GM12878 (cell line): ENCODE measurements at places on chromosomes 1 and 21. TPM values are rescaled to one million over a fixed set of nuclear protein-coding genes. Genes with fewer than 3 reads are reported as not detected.

- H3K36me3 ChIP-seq: no peaks in the 10 kb centered on the region
- no peak overlapping the region for H3K27ac ChIP-seq
- no peak for DNase-seq
- H3K4me3 ChIP-seq: no peak overlapping the region
- no peaks in the 10 kb centered on the region for H3K27me3 ChIP-seq
Observed at GRCh38 chr1:108345776-108346531, 102.1 kb upstream of the NBPF4 start.

GRCh38 chr21:28892199-28893111 lies 100.2 kb downstream of the LTN1 start:
- H3K27ac ChIP-seq: no peak overlapping the region
- H3K27me3 ChIP-seq: no peaks in the 10 kb centered on the region
- DNase-seq: no peak
- no peaks in the 10 kb centered on the region for H3K4me1 ChIP-seq

DNA sequence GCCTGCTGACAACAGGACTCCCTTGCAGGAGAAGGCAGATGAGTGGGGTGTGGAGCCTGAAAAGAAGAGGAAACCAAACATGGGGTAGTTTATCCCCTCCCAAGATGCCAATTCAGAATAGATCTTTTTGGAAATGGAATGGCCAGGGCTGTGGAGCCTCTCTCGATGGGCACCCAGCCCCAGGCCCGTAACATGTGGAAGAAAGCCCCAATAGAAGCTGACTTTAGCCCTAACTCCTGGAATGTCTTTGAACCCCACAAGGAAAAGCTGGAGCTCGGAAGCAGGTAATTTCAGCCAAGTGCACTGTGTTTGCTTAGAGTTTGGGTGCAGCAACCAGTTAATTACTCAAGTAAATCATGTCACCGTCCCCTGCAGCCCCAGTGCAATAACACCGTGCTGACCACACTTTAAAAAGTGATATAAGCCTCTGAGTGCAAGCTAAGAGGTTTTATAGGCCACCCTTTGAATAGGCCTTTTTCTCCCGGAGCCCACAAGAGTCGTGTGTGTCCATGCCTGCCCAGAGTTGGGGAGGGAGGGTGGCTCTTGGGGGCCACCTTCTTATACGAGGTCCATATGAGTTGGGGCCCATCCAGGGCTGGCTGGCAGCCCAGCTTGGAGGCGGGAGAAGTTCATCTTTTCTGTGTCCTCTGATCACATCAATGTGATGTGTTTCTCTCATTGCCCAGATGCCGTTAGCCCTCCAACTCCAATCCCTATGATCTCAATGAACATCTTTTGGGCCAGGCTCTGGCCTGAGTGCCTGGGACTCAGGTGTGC lies 153.2 kb downstream of the TRABD2B start:
- no peaks in the 10 kb centered on the region for H3K36me3 ChIP-seq
- DNase-seq: no peak
- H3K4me1 ChIP-seq: no peaks in the 10 kb centered on the region
- no peak overlapping the region for H3K27ac ChIP-seq
- no peak overlapping the region for H3K4me3 ChIP-seq

GRCh38 chr21:45080639-45081414 lies 6.4 kb downstream of the ADARB1 start:
- no peaks in the 10 kb centered on the region for H3K4me1 ChIP-seq
- peaks cover 4% of the 10 kb centered on the region; the same call in 1 of the 2 replicates for H3K27me3 ChIP-seq
- no peaks in the 10 kb centered on the region for H3K36me3 ChIP-seq

DNA sequence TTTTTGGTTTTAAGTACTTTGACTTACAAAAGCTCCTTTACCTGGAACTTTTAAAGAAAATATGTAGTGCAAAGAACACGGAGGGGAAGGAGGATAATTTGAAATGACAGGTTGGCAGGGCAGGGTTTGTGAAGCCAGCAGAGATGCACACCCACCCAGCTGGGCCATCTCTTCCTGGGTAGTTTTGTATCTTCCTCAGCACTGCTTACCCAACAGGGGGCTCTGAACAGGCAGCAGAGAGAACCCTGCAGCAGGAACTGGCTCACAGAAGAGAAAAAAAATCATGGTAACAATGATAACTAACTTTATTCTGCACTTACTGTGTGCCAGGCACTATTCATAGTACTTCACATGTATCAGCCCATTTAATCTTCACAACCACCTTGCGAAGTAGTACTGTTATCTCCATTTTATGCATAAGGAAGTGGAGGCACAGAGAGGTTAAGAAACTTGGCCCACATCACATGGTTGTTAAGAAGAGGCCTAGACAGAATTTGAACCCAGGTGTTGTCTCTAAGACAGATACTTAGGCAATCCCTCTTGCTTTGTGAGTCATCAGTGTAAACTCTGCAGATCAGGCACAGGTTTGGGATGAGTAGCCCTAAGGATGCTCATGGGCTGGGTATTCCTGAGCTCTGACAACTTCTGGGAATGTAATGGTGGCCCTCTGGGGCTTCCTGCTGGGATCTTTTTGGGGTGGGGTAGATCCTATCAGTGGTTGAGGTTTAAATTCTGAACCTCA lies 60.8 kb downstream of the ELK4 start:
- H3K36me3 ChIP-seq: no peaks in the 10 kb centered on the region
- H3K27ac ChIP-seq: no peak overlapping the region
- H3K27me3 ChIP-seq: peaks cover 17% of the 10 kb centered on the region
- H3K4me1 ChIP-seq: no peaks in the 10 kb centered on the region

GRCh38 chr1:175154629-175155472 lies 37.7 kb downstream of the KIAA0040 start:
- no peak overlapping the region for H3K4me3 ChIP-seq
- H3K27me3 ChIP-seq: peaks cover 5% of the 10 kb centered on the region
- H3K27ac ChIP-seq: no peak overlapping the region
- H3K36me3 ChIP-seq: no peaks in the 10 kb centered on the region
- DNase-seq: no peak

DNA sequence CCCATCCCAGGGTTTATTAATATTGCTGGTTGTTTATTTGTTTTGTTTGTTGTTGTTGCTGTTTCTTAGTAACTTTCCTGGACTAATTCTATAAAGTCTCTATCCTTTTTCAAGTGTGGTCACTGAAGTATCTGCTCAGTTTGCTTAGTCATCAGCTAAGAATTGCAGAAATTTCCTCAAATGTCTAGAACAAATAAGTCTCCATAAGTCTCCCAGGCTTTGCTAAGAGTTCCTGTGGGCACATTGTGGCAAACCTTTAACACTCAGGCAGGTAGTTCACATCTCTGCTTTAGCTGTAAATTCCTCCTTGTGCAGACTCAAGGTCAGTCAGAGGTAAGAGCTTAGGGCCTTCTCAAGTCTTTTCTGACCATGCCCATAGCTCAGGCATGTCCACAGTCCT lies 38.9 kb upstream of the C1orf185 start:
- no peaks in the 10 kb centered on the region for H3K27me3 ChIP-seq
- DNase-seq: no peak
- no peak overlapping the region for H3K27ac ChIP-seq
- H3K4me1 ChIP-seq: no peaks in the 10 kb centered on the region

DNA sequence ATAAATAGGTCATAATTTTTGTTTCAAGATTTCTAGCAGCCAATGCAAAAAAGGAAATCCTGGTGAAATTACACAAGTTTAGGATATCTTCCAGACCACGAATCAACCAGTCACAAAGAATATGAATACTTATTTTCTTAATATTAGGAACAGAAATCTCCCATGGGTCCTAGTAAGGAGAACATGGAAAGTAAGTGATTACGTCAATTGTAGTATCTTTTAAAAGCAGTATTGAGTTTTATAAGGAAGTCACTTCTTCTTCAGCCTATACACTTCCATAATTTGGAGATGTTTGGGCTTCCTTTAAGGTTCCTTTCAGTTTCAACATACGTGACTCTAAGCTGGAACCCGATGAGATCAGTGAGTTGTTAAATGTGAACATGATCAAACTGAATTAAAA lies 534.5 kb downstream of the USP25 start:
- no peak overlapping the region for H3K4me3 ChIP-seq
- H3K27me3 ChIP-seq: no peaks in the 10 kb centered on the region
- DNase-seq: no peak

GRCh38 chr1:118479351-118479750 lies 294.3 kb upstream of the SPAG17 start:
- DNase-seq: no peak
- H3K4me1 ChIP-seq: no peaks in the 10 kb centered on the region
- H3K27ac ChIP-seq: no peak overlapping the region
- no peaks in the 10 kb centered on the region for H3K27me3 ChIP-seq

DNA sequence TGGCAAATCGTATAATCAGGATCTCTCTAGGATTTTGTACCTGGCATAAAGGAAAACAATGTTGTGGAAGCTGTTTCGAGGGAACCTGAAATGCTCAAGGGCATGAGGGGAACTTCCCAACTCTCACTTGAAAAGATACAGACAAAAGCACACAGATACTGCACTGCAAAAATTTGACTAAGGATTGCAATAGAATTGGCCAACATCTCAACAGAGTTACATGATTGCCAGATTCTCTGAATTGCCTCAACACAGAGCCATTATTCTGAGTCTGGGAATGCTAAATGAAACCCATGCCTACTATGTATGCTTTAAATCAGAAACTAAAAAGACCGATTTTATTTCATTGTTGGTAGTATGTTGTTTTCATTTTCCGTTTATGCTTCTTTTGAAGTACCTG lies 16.0 kb downstream of the KRTAP19-8 start:
- no peaks in the 10 kb centered on the region for H3K4me1 ChIP-seq
- H3K4me3 ChIP-seq: no peak overlapping the region
- no peak overlapping the region for H3K27ac ChIP-seq
- no peak for DNase-seq
- no peaks in the 10 kb centered on the region for H3K36me3 ChIP-seq

DNA sequence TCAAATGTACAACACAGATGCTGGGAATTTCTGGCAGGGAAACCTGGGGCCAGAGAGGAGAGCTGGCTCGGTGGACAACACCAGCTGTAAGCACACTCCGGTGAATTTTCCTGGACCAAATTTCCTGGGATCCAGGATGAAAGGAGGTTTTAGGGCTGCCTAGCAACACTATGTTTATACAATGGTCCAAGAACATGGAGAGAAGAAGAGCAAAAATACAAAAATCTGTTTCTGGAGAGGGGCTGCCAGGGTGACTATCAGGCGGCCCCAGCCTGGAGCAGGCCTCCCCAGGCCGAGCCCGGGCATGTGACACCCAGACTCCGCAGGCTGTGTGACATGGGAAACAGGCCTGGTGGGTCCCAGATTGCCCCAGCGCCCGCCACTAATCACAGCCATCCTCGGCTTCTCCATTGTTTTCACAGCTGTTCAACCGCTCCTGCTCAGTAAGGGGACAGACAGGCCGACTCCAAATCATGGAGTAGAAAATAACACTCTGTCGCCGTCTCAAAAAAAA lies 336.0 kb upstream of the NFIA start:
- DNase-seq: no peak
- H3K4me1 ChIP-seq: no peaks in the 10 kb centered on the region
- no peaks in the 10 kb centered on the region for H3K27me3 ChIP-seq
- no peaks in the 10 kb centered on the region for H3K36me3 ChIP-seq
- H3K4me3 ChIP-seq: no peak overlapping the region
- no peak overlapping the region for H3K27ac ChIP-seq

DNA sequence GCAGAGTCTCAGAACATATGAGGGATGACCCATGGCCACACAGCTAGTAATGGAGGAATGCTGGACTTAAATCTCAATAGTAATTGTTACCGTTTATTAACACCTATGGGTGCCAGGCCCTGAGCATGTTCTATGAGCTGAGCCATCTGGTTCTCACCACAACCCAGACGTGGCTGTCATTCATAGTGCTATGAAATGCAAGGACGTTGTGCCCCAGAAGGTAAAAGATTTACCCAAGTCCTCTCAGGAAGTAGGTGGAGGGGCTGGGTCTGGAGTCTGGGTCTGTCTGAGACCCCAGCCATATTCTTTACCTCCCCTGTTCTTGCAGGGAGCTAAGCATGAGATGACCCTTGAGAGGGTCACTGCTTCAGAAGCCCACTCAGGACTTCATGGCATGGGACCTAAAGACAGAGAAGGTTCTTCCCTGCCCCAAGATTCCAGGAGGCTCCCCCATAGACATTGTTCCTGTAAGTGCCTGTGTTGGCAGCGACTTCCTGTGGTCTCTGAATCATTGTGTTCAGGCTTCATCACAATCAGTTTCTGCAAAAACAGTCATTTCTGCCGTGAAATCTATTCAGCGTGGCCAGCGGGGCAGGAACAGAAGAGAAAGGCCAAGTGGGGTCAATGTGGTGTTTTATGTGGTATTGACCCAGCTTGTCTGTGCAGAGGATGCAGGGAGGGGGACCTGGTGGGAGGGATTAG lies 475.4 kb downstream of the PTPRU start:
- H3K4me1 ChIP-seq: peaks cover 31% of the 10 kb centered on the region
- no peak overlapping the region for H3K4me3 ChIP-seq
- no peaks in the 10 kb centered on the region for H3K27me3 ChIP-seq
- no peak overlapping the region for H3K27ac ChIP-seq
- H3K36me3 ChIP-seq: no peaks in the 10 kb centered on the region

- no peaks in the 10 kb centered on the region for H3K36me3 ChIP-seq
- H3K4me1 ChIP-seq: no peaks in the 10 kb centered on the region
- DNase-seq: no peak
- H3K4me3 ChIP-seq: no peak overlapping the region
Observed at GRCh38 chr1:25662061-25662460, 45.5 kb downstream of the MAN1C1 start.

- peak overlapping the region; percentile 86 for H3K27ac ChIP-seq
- no peaks in the 10 kb centered on the region for H3K27me3 ChIP-seq
- H3K4me1 ChIP-seq: peaks cover 10% of the 10 kb centered on the region; the same call in 1 of the 2 replicates
- H3K36me3 ChIP-seq: no peaks in the 10 kb centered on the region
- peak overlapping the region; percentile 82 for H3K4me3 ChIP-seq
Observed at GRCh38 chr1:167221738-167222610, 1.3 kb downstream of the POU2F1 start.

C1orf210 gene
- not detected in 2 replicates for polyA plus RNA-seq

RAVER2 gene
- 0.09 TPM in 1 of 2 replicates, not detected in the other for polyA plus RNA-seq

NOS1AP gene
- polyA plus RNA-seq: not detected in 2 replicates

RPTN gene
- not detected in 2 replicates for polyA plus RNA-seq

OR2L3 gene
- not detected in 2 replicates for polyA plus RNA-seq

TNFSF4 gene
- polyA plus RNA-seq: 13.8 and 15.9 TPM in 2 replicates

TMEM54 gene
- polyA plus RNA-seq: 0.74 and 0.94 TPM in 2 replicates

DFFA gene
- polyA plus RNA-seq: 79.5 and 83.8 TPM in 2 replicates

ASB17 gene
- polyA plus RNA-seq: not detected in 2 replicates

SORT1 gene
- 0.70 and 1.9 TPM in 2 replicates for polyA plus RNA-seq

S100A1 gene
- 0.29 TPM in 1 of 2 replicates, not detected in the other for polyA plus RNA-seq

TNFRSF4 gene
- 1.5 and 2.5 TPM in 2 replicates for polyA plus RNA-seq
